ENCODE measurements at places on chromosomes 1 and 21. TPM values are rescaled to one million over a fixed set of nuclear protein-coding genes. Genes with fewer than 3 reads are reported as not detected.

SH2D5 gene
- 1.4 TPM for polyA plus RNA-seq

SLAMF1 gene
- not detected for polyA plus RNA-seq

ACTA1 gene
- polyA plus RNA-seq, result 38.5 TPM

E2F2 gene
- 2.2 TPM for polyA plus RNA-seq

SERPINC1 gene
- polyA plus RNA-seq, result not detected

WNT2B gene
- 1.1 TPM for polyA plus RNA-seq

GFI1 gene
- polyA plus RNA-seq, result not detected

COL11A1 gene
- polyA plus RNA-seq, result 26.6 TPM

WDR64 gene
- polyA plus RNA-seq, result not detected

CIART gene
- polyA plus RNA-seq, result 20.6 TPM

ATP1A2 gene
- 14.2 TPM for polyA plus RNA-seq

FAM72D gene
- polyA plus RNA-seq, result 7.0 TPM

SLC1A7 gene
- polyA plus RNA-seq, result 0.15 TPM

HTR1D gene
- not detected for polyA plus RNA-seq

GRIK3 gene
- 0.27 TPM for polyA plus RNA-seq

TRIM46 gene
- 2.9 TPM for polyA plus RNA-seq

OR2T33 gene
- polyA plus RNA-seq, result 0.17 TPM

TSPEAR gene
- 5.3 TPM for polyA plus RNA-seq

TRABD2B gene
- polyA plus RNA-seq, result 0.10 TPM

ELK4 gene
- 4.9 TPM for polyA plus RNA-seq

ESRRG gene
- polyA plus RNA-seq, result 53.3 TPM

KRTAP6-2 gene
- polyA plus RNA-seq, result not detected

LAPTM5 gene
- polyA plus RNA-seq, result 0.10 TPM

PCP4L1 gene
- polyA plus RNA-seq, result not detected

BSND gene
- polyA plus RNA-seq, result not detected

NTRK1 gene
- 3.9 TPM for polyA plus RNA-seq

CELA3B gene
- polyA plus RNA-seq, result not detected

ETNK2 gene
- 18.0 TPM for polyA plus RNA-seq

CHI3L2 gene
- 0.50 TPM for polyA plus RNA-seq

SRP9 gene
- polyA plus RNA-seq, result 435 TPM

LIX1L gene
- polyA plus RNA-seq, result 59.0 TPM

All from cardiac muscle cell (in vitro differentiated cells and primary cell).